Ovary (tissue), 10 donors: ENCODE measurements at places on chromosomes 4 and X. TPM values are rescaled to one million over a fixed set of nuclear protein-coding genes. Genes with fewer than 3 reads are reported as not detected.

DNA sequence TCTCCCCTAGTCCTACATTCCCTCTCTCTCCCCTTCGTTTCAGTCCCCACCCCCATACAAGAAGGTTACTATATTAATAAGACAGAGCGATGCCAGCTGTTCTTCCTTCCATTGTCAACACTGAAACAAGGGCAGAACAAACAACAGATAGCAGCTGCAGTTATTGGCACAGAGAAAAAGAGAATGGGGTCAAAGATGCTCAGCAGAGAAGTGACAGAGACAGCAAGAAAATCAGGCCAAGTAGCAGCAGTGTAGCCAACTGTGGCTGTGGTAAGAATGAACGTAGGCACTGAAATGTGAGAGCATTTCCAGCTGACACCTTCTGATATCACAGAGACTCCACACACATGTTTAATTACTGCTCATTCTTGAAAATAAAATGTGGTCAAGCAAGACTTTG lies 641.8 kb downstream of the FSTL5 start:
- no peak for DNase-seq

DNA sequence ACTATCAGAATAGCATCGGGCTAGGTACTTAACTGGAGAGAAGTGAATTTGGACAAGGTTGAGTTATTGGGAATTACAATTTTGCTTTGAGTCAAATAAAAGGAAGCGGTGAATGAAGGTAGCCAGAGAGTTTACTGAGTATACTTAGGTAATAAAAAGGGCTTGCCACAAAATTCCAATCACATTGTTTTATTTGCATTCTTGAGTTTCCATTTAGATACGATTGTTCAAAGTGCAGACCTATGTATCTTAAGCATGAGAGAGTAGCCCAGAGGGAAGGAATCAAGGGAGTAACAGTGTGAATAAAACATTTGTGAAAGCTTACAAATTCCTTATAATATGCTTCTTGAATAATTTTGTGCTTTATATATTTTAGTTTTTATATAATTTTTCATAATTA lies 102.5 kb upstream of the NDST4 start:
- no peak for DNase-seq

The INTU gene
- 5.5 TPM for polyA plus RNA-seq

GRCh38 chr4:162401021-162401420 lies 237.2 kb upstream of the FSTL5 start:
- DNase-seq, result no peak

GRCh38 chr4:119615068-119615719 lies 13.4 kb downstream of the PDE5A start:
- no peak for DNase-seq

The SHOX gene
- not detected for polyA plus RNA-seq

The STK26 gene
- polyA plus RNA-seq, result 1.9 TPM

DNA sequence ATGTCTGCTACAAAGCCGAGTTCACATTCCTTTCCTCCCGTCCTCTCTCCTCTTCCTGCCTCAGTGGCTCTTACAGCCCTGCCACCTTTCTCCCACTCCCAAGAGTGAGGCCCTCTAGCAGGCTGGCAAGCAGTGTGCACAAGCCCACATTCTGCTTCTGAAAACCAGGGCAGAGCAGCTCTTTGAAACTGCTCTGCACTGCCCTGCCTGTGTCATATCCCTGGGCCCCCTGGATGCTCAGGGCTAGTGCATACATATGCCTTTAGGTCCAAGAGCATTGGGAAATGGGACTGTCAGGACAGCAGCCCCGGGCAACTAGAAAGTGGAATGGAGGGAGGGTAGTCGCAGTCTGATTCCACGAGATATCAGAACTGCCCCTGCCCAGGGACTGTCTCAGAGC lies 42.4 kb downstream of the CNGA2 start:
- DNase-seq, result no peak

The DMRTC1 gene
- polyA plus RNA-seq, result 2.0 TPM

DNA sequence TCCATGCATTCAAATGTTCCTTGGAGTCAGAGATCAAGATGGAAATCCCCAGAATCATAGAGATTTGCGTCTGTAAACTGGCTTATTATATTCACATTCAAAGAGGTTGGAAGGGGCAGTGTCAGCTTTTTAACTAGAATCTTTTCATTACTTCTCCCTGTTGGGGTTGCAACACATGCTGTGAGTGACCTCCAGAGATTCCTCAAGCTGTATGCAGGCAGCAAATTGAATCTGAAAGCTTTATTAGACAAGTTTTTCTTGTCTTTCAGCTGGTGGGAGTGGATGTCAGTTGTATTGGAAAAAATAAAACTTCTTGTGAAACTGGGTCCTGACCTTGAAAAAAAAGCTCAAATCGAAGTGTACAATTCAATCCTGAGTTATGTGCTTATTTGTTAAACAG lies 736.5 kb upstream of the FTHL17 start:
- no peak for DNase-seq

The SH3RF1 gene
- 10.0 TPM for polyA plus RNA-seq

The CXCL5 gene
- 0.05 TPM for polyA plus RNA-seq

- DNase-seq, result no peak
Observed at GRCh38 chr4:163592212-163592611, 97.7 kb downstream of the TMA16 start.

The DCAF12L1 gene
- polyA plus RNA-seq, result 1.3 TPM

GRCh38 chr4:153724606-153725005 lies 35.2 kb downstream of the RNF175 start:
- no peak for DNase-seq

DNA sequence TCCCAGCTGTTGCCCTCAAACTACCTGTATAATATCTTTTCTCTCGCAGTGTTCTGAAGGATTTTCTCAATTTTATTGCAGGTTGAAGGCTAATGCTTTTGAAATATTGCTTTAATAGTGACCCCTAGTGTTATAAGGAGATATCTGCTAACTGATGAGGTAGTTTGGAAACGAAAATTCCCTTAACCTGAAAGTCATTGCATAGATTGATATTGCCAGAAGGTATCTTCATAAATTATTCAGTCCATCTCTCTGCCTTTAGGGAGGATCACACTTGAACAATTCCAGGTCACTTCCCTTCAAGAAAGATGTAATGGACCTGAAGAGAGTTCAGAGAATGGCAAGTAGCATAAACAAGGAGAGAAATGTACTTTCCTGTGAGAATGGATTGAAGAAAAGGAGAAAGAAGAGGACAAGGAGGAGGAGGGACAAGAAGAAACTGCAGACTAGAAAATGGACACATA lies 44.1 kb downstream of the TIGD4 start:
- no peak for DNase-seq

GRCh38 chrX:13253223-13253622 lies 66.6 kb downstream of the ATXN3L start:
- no peak for DNase-seq

GRCh38 chr4:168584321-168584771 lies 87.5 kb downstream of the PALLD start:
- no peak for DNase-seq

DNA sequence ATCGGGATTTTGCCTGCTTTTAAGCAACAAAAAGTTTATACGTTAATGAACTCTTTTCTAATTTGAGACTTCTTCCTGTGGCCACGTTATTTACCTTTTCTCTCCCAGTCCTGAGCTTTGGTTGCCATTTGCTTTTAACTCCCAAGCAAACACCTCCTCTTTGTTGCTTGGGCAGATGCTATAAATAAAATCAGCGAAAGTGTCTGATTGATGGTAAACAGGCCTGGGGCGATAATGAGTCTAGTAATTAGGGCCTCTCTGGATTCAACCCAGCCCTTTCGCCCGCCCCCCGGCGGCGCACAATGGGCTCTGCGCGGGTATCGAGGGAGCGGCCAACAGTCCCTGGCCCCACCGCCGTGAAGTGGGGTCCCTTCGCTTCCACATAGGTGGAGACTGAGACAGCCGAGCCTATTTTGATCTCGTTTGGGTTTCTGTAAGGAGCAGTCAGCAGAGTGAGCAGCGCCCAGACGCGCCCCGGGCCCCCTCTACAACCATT lies 790 bp downstream of the CLGN start:
- no peak for DNase-seq

DNA sequence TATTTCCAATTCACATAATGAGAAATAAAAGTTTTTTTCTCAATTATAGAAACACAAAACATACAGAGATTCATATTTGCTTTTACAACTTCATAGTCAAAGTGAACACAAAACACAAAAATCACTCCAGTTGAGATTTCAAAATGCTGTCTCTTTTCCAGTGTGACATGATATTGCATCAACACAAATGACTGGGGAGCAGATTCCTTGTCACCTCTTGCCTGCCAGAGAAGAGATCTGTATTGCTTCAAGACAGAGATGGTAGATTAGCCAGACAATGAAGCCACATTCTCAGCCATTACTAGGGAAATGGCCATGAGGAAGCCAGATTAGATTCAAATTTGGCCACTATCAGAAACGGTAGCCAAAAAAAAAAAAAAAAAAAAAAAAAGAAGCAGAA lies 2313.1 kb upstream of the AGA start:
- no peak for DNase-seq

The CDX4 gene
- polyA plus RNA-seq, result not detected
